ENCODE measurements at places on chromosomes 3 and 15.

DNA sequence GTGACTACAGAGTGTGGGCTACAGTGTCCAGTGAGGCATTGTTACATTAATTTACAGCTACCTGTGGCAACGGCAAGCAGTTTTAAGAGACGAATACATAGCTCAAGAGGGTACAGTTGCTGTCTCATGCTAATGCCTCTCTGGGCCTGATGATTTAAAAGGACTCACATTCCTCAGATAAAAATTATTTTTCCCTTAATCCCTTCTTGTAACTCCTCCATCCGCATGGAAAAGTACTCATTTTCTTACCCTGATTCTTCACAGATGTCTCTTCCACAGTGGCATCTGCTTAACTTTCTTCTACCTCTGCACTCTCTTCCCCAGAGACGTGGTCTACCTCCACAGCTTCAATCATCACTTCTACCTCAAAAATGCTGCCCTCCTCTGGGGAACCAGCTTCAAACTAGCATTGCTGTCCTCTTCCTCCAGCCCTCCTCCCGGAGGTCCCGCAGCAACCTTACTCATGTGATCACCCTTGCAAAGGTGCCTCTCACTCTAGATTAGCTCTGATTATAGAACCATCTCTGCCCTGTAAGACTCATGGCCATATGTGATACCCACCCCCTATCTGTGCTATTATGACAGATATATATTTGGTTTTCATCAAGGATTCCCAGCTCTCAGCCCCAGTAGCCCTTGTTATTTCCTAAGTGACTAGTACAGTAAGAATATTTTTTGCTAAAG lies 21.4 kb upstream of the ABHD17C start:
- DNase-seq, result no peak

- peak; percentile 98 for DNase-seq
Observed at GRCh38 chr15:73633111-73633990, at the start of gene NPTN. Gene NPTN, minus strand, starts transcription at chr15:73633389. Its CDS starts 174 bp downstream, at chr15:73633215.

DNA sequence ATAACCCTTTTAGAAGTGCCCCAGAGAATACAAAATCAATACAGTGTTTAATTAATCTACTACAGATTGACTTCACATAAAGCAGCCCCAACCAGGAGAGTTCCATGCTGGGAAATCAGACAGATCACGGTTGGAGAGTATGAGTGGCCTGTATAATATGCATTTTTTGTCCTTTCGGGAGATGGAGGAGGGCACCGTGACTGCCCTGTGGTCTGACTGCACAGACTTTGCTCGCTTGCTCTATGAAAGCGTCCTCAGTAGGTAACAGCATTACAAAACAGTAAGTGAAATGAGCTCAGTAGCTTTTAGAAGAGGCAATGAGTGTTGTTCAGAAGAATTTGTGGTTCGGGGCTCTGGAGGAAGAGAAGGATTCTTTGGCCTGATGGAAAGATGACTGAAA lies 34.2 kb upstream of the SKIL start:
- no peak for DNase-seq

DNA sequence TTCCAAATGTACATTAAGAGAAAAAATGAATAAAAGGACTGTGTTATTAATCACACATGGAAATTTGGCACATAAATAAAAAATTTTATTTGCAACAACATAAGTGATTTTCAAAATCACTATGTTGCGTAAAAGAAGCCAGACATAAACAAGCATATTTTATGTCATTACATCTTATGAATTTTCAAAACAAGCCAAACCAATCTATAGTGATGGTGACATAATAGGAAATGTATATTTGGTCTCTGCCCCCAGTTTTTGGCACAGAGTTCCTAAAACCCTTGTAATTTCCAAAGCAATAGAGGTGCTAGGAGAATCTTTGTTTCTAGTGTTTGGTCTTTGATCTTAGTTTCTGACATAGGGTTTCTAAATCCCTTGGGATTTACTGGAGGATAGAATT lies 543.3 kb downstream of the ZBBX start:
- DNase-seq, result no peak

- no peak for DNase-seq
Observed at GRCh38 chr15:101464999-101465669, 24.4 kb downstream of the PCSK6 start.

GRCh38 chr15:68633231-68634121 lies 54.7 kb downstream of the CORO2B start:
- no peak for DNase-seq

DNA sequence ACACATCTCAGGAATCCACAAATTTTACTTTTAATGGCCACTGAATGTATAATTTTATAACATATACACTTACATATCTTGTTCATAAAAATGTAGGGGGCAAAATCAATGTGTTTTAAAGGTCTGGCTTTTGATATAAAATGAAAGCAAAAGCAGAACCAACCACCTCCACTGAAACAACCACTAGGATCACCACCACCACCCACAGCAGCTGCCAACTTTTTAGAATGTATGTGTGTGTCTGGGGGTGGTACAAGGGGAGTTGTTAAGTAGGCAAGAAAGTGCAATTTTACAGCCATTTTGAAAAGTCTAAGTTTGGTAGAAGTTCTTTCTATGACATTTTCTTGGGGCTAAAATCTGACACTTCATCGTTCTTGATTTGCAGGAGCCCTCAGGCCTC lies 44.0 kb downstream of the OTOL1 start:
- no peak for DNase-seq

GRCh38 chr15:61743345-61743909 lies 316.8 kb downstream of the VPS13C start:
- no peak for DNase-seq

DNA sequence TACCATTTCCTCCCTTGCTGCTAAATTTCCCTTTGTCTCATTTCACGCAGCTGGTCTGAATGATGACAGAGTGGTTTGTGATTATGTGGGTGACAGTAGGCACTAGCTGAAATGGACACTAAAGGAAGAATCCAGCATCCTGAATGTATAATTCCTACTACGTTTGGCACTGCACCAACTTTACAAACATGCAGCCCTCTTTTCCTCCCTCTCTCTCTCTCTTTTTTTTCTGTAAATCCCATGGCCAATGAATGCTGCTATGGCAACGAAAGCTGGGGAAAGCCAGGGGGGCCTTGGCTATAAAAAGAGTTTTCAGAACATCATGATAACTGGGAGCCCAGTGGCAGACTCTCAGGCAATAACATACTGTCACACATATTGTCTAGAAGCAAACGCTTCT lies 367.2 kb upstream of the AGTR1 start:
- no peak for DNase-seq

DNA sequence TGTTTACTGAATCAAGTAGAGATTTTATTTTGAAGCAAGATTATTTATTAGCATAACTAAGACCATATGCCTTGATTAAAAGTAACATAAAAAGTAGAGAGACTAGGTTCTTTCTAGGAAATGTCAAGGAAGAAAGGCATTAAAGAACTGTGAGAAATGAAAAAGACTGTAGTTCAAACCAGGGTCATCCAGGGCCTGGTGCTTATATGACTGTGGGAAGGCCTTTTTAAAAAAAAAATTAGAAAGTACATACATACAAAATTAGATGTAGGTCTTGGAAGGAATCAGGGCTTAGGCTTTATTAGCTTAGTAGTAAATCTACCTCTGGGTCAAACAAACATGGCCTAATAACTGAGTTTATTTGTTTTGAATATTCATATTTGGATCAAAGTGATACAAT lies 173.9 kb upstream of the TBL1XR1 start:
- DNase-seq, result no peak

GRCh38 chr15:41832875-41833274 lies 5.0 kb downstream of the JMJD7 start:
- DNase-seq, result no peak

DNA sequence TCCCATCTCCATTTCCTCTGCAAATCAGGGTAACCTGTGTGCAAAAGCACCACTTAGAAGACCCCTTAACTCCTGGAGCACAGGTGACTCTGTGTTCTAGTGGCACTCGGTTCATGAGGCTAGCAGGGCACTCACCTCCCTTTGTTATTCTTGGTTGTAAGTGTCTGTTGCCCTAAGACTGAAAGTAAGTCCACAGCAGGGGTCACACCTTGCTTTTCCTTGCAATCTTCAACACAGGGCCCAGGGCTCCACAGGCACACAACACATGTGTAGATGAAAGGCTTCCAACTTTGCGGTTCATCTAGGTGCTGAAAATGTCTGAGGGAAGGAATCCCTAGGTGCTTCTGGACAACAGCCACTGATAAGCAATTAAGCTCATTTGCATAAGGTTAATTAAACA lies 2.9 kb downstream of the RNU6-1 start:
- no peak for DNase-seq

DNA sequence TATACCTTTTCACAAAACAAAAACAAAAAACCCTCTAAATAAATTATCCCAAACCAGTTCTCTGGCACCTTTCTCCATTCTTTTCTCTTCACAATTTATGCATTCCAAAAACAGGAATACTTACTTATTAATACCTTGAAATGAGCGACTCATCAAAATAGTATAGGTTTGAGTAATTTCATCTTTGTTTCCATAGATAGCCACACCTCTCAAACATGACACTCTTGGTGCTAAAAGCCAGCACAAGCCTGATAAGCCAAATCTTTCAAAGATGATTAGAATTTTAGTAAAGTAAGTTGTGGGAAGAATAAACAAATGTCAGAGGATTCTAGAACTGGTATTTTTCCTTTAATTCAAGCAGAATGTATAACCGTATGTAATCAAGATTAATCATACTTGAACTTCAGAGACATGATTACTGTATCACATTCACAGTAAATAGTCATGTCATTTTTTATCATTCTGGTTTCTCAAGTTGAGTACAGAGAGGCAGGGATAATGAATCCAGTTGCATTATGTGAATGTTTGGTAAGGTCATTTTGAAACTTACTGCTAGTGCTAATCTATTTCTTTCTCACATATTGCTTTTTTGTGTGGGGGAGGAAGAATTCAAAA lies 12.1 kb upstream of the WDR5B start:
- no peak for DNase-seq

DNA sequence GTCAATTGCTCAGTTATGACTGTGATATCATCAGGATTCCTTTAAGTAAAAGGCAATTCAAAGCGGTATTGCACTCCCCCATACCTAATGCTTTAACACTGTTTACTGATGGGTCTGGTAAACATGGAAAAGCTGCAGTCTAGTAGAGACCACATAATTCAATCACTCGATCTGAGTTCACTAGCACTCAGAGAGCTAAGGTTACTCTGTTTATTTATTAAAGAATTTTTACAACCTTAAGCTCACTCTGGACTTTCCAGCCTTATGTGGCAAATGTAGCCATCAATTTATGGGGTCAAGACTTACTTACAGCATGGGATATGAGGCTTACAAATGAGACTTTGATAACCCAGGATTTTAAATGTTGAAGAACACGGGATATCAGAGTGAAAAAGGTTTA lies 18.4 kb upstream of the CCR2 start:
- DNase-seq, result no peak

DNA sequence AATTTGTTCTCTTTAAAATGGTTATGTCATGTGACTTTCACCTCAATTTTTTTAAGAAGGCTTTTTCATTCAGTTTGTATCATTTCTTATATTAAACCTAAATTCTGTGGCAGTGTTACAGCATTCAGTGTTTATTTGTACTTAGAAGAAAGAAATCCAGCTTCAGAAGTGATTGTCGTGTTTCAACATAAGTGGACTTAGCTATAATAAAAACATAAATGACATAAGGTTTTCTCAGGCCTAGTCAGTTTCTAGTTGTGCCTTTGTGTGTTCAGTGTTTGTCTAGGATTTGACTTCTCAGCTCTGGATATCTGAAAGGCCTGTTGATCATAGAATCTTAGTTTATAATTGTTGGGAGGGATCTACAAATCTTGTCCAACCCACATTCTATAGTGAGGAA lies 80.5 kb downstream of the STT3B start:
- DNase-seq, result no peak

DNA sequence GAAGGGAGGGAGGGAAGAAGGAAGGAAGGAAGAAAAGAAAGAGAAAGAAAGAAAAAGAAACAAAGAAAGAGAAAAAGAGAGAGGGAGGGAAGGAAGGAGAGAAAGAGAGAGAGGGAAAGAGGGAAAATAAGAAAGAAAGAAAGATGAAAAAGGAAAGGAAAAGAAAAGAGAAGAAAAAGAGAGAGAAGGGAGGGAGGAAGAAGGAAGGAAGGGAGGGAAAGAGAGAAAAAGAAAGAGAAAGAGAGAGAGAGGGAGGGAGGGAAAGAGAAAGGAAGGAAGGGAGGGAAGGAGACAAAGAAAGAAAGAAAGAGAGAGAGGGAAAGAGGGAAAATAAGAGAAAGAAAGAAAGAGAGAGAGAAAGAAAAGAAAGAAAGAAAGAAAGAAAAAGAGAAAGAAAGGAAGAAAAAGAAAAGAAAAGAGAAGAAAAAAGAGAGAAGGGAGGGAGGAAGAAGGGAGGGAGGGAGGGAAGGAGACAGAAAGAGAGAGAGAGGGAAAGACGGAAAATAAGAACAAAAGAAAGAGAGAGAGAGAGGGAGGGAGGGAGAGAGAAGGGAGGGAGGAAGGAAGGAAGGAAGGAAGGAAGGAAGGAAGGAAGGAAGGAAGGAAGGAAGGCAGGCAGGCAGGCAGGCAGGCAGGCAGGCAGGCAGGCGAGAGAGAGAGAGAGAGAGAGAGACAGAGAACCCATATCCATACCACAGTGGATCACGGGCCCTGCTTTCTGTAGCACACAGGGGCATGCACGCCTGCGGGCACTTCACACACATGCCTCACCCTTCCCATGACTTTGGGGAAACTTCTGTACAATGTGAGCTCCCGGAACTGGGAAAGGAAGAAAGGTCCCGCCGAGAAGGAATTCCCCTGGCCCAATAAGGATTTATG lies 52.5 kb downstream of the ADCY5 start:
- DNase-seq, result no peak

DNA sequence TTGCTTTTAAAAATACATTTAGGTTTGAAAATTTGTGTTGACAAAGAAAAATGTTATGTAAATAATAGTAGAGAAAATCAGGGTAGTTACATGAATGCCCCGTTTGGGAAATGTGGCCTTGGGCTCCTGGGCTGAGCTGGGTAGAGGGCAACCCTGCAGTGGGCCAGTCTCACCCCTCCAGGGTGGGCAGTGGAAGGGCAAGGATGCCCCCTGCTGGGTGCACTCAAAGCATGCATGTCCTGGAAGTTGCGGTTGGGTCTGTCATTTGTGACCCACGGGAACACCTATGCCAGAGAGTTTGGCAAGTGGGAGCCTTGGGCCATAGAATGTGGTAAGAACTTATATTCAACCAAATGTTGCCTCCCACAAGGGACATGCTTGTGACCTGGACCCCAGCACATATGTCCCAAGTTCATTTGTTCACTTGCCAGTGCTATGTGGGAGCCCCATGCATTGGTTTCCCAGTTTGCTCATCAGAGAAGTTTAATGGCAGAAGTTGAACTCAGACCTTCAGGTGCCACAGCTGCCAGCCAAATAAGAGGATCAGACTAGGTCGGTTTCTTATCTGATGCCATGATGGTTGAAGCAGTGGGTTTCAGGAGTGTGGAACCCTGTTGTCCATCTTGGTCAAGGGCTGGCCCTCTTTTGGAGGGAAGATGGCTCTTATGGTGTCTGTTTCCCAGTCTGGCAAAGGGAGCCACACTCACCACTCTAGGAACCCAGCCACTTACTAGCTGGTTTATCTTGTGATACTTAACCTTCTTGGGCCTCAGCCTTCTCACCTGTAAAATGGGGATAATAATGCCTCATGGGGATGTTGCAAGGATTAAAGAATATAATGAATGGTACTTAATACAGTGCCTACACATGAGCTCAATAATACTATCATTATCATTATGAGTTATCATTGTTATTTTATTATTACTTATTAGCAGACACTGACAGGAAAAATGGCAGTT lies 2.5 kb upstream of the PLCB2 start:
- DNase-seq, result peak; percentile 64
